ENCODE measurements at places on chromosomes 11 and 22. TPM values are rescaled to one million over a fixed set of nuclear protein-coding genes. Genes with fewer than 3 reads are reported as not detected.

Gene OSM
- 0.45 TPM for polyA plus RNA-seq

Gene EWSR1
- 147 TPM for polyA plus RNA-seq

Gene ZNHIT2
- 15.1 TPM for polyA plus RNA-seq

Gene SPDYC
- not detected for polyA plus RNA-seq

Gene TYR
- not detected for polyA plus RNA-seq

Gene FAM111B
- polyA plus RNA-seq, result not detected

Gene TMPRSS5
- 0.37 TPM for polyA plus RNA-seq

Gene ESAM
- polyA plus RNA-seq, result 53.3 TPM

Gene INPP5J
- 1.3 TPM for polyA plus RNA-seq

Gene CD3D
- polyA plus RNA-seq, result 2.0 TPM

Gene NTM
- polyA plus RNA-seq, result 1.6 TPM

Gene MUC5B
- polyA plus RNA-seq, result not detected

Gene SCGB1D2
- polyA plus RNA-seq, result 1.4 TPM

Gene OR5P2
- polyA plus RNA-seq, result not detected

Gene EFCAB6
- 0.98 TPM for polyA plus RNA-seq

Gene MOGAT2
- polyA plus RNA-seq, result 0.34 TPM

Gene GNG3
- polyA plus RNA-seq, result not detected

Gene LAYN
- polyA plus RNA-seq, result 4.9 TPM

Gene GAL3ST1
- polyA plus RNA-seq, result 0.58 TPM

Gene SERHL2
- polyA plus RNA-seq, result 2.7 TPM

Gene MGAT3
- 3.0 TPM for polyA plus RNA-seq

Gene CARS1
- 24.7 TPM for polyA plus RNA-seq

Gene MISFA
- polyA plus RNA-seq, result 1.1 TPM

Gene FAM83F
- 0.11 TPM for polyA plus RNA-seq

Gene GNB1L
- polyA plus RNA-seq, result 6.6 TPM

Gene C1QTNF5
- polyA plus RNA-seq, result 45.3 TPM

Gene BATF2
- 1.2 TPM for polyA plus RNA-seq

Gene ARHGAP42
- polyA plus RNA-seq, result 0.87 TPM

Gene MS4A1
- polyA plus RNA-seq, result 1.3 TPM

Gene OOSP2
- polyA plus RNA-seq, result not detected

Gene MS4A12
- not detected for polyA plus RNA-seq

Gene OR56A1
- polyA plus RNA-seq, result not detected

Gene MYO7A
- 3.6 TPM for polyA plus RNA-seq

Gene KCNJ1
- polyA plus RNA-seq, result not detected

Gene OR8G5
- not detected for polyA plus RNA-seq

Gene SLN
- 0.90 TPM for polyA plus RNA-seq

Gene STK33
- not detected for polyA plus RNA-seq

Gene PGA3
- 4,252 TPM for polyA plus RNA-seq

Gene CDON
- polyA plus RNA-seq, result 4.2 TPM

Gene NUDT8
- 37.1 TPM for polyA plus RNA-seq

Gene APOBEC3G
- polyA plus RNA-seq, result 2.9 TPM

Gene F2
- polyA plus RNA-seq, result not detected

Gene SYCE3
- not detected for polyA plus RNA-seq

Gene GGT5
- polyA plus RNA-seq, result 68.7 TPM

Gene CACNA1I
- polyA plus RNA-seq, result not detected

Gene VSIG10L2
- polyA plus RNA-seq, result 0.02 TPM

All from adipose tissue (tissue), 3 donors.